ENCODE measurements at places on chromosomes 3 and 15.

GRCh38 chr3:14938954-14939353 is 8.4 kb upstream of the NR2C2 start:
- no peak for DNase-seq

DNA sequence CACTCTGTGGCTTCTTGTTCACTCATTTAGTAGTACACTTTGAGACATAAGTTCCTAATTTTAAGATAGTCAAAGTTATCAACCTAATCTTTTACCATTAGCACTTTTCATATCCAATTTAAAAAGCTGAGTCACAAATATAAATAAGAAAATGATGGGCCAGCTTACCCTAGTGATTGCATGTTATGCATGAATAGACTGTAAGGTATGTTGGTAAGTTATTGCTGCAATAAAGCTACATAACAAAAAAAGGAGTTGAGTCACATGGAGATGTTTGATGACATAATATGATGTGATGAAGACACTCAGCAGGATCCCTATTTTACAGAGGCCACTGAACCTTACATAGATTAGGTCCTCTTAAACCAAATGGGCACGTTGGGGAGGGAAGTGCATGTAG is 161.3 kb downstream of the OCA2 start:
- no peak for DNase-seq

DNA sequence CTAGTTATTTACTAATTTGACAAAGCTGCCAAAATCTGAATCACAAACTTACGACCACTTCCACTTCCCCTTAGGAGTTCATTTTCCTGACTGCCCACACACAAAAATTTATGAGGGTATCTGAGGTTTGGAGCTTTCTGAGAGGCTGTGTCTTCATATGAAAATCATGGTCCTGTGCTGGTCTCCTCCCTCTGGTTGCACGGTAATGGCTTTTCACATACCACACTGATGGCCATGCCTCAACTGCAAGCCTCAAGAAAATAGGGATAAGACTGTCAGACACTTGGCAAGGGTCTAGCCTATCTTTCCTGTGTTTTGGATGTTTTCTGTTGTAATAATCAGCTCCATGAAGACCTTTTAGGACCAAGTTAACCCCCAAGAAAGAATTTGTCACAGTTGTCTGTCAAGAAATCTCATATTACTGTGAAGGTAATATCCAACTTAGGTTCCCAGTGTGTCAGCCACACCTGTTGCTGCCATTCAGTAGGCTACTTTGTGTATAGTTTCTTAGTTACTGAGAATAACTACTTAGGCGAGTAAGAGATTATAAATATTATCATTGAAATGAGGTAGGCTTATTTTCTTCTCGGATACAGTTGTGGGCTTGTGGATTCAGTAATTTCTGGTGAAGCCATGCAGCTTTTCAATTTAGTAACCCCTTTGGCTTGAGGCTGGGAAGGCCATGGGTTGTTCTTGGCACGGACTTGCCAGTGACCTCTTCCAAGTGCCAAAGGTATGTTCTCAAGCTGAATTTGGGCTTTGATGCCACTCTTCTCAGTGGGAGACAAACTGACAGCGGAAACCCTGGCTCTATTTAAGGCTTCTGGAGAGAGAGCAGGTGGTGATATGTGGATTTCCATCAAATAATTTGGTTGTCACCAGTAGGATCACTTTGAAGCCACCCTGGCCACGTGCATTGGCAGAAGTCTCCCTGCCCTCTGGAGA is 101.1 kb downstream of the RYR3 start:
- DNase-seq = no peak

DNA sequence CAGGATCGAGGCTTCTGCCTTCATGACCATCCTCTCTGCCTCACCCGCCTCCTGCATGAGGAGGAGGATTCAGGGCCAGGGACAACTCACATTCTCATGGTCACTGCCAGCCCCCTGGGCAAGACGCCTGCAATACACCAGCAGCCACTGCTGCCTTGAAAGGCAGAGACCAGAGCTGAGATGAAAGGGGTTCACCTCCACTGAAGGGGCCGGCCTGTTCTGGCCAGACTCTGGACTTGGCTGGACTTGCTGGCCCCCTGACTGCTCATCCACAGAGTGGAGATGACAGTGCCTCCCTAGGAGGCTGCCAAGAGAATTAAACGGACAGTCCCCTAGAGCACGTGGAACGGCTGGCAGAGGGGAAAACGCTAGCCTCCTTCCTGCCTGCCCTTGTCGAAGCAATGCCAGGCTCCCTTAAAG is 35.2 kb downstream of the MGLL start:
- no peak for DNase-seq

- no peak for DNase-seq
Measured at GRCh38 chr15:94231723-94232468, 535 bp downstream of the MCTP2 start.

GRCh38 chr3:69357196-69357595 is 28.7 kb downstream of the FRMD4B start:
- no peak for DNase-seq

DNA sequence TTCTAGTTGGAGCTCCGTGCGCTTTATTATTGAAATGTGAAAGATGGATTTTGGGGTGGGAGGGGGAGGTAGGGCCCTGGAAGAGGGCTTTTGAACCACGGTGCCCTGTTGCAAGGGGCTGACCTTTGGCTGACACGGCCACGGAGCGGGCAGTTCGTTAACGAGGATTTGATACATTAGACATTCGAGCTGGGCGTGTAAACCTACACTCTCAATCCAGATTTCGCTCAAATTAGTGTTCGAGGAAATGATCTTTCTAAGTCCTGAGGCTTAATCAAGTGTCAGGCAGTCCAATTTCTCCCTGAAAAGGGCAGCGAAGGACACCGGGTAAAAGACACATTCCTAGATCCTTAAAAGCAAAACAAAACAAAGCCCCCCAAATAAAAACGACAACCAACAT is 13.0 kb downstream of the ZIC1 start:
- no peak for DNase-seq

DNA sequence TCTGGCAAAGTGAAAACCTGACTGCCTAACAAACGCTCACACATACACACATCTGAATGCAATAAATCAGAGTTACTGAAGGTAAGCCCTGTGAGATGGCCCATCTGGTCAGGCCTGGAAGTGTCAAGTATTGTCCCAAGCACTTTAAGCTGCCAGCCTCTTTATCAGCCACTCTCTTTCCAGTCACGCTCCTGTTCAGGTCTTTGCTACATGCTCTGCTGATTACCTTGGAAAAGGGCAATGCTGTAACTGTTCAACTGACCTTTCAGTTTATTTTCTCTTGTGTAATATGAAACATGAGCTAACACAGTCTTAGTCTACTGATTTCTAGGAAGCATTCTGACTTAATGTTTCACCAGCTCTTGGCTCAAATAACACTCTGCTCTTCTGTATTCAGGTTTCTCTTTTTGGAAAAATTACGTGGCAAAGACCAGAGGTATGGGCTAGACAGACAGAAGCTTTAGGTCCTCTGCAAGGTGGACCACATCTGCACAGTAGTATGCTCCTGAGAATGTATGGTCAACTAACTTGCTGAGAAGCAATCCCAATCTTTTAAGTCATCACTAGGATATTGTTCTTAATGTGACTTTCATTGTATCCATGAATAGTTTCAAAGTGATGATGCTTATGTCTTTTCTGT is 44.5 kb downstream of the GBE1 start:
- DNase-seq = no peak

- no peak for DNase-seq
Measured at GRCh38 chr3:149934524-149934923, 36.2 kb downstream of the PFN2 start.

- DNase-seq = no peak
Measured at GRCh38 chr3:194285024-194285849, 65.9 kb downstream of the CPN2 start.

DNA sequence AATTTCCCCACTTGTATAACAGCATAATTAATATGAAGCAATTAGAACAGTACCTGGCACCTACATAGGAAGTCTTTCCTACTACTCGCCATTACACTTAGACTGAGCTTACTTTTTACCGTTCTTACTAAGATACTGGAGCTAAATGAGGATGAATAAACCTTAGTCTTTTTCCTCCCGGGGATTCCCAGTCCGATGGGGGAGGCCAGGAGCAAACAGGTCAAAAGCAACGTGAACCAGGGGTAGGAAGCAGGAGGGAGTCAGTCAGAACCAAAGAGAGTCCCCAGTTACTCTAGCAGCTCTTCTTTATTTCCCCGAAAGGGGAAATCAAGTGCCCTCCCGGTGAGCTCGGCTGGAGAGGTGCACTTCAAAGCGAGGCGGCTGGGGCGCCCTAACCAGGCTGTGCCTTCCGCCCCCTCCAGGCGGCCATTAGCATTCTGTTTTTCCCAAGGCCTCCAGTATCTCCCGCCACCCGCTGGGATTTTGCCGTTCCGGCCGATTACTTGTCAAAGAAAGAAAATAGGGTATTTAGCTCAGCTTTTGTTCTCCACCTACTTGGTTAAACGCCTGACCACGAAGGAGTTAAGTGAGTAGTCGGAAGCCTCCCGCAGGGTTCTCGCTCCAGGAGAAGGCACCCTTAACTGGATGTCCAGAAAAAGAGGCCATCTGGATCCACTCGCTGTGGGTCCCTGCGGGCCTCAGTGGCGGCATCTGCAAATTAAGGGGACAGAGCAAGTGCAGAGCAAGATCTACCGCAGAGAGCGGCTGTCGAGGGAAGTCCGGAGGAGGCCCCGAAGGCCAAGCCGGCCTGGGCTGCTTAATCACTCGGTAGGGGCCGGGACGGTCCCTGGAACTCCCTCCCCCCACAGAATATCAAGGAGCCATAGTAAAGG is 6.3 kb upstream of the EOMES start:
- DNase-seq = no peak

- no peak for DNase-seq
Measured at GRCh38 chr3:50381383-50381782, 22.1 kb upstream of the TMEM115 start.

DNA sequence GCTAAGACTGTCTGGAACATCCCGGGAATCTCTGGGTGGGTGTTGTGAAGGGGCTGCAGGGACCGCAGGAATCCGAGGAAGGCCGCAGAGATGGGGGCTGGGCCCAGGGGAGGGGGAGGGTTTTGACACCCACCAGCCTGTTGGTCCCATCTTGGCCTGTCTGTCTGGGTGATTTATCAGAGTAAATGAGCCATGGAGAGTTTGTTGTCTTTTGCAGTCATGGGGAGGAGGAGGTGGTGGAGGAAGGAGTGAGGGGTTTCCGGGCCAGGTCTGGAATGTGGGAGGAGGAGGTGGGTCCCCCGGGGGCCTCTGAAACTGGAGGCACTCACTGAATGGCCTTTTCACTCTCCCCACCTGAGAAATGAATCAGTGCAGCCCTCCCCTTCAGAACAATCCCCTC is 11.5 kb downstream of the SEMA3F start:
- DNase-seq = no peak

- DNase-seq = no peak
Measured at GRCh38 chr3:60764870-60765269, 486.4 kb downstream of the FHIT start.

DNA sequence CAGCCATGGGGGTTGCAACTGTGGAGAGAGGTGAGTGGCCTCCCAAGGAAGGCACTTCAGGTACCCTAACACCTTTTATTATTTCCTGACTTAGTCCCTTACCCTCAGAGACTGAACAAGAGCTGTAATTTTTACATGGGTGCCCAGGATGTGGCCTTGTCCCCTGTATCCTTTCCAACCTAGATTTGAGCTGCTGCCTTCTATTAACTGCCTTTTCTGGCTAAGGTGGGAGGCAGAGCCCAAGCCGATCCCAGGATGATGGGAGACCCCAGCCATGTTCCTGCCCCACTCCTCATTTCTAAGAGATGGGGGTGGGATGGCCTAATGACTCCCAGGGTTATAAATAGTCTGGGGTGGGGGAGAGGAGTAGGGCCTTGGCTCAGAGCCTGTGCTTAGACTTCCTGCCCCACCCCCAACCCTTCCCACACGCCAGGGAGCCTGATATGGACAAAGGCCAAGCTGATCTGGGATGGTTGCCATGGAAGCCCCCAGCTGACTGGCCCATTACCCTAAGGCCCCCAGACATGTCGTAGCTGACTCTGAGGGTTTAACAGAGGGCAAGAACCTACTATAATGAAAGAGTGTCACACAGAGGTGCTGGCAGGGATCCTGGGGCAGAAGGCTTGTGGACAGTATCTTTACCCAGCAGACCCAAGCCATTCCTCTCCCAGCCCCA is 1.9 kb downstream of the KLHDC8B start:
- no peak for DNase-seq

DNA sequence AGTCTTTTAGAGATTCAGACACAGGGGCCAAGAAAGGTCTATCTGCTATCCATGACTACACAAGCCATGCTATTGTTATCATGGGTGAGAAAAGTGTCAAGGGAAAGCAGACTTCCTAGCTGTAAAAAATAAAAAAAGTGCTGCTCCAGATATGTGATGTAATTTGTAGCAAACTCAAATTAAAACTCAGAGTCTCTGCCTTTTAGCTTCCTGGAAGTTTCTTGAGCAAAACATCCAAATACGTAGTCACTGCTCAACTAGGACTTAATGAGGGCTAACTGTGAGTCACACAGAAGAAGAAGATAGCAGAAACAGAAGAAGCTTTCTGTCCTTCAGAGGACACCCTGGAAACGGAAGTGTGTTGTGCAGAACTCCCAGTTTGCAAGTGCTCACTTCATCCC is 393.4 kb upstream of the NR2F2 start:
- no peak for DNase-seq

DNA sequence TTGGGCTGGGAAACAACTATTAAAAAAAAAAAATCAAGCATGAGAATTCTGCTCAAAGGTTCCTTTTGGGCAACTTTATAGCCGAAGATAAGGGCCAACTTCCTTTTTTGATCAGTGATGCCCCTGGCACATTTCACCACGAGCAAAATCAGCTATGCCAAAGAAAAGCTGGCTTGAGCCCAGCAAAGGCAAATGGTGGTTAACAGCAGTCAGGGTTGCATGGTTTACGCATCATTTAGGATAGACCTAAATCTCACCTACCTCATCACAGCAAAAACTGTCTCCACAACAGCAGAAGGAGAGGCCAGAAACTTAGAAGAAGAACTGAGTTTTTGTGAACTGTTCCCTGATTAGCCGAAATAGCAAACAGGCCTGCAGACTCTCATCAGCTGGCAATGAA is 220.1 kb upstream of the CDIN1 start:
- no peak for DNase-seq

DNA sequence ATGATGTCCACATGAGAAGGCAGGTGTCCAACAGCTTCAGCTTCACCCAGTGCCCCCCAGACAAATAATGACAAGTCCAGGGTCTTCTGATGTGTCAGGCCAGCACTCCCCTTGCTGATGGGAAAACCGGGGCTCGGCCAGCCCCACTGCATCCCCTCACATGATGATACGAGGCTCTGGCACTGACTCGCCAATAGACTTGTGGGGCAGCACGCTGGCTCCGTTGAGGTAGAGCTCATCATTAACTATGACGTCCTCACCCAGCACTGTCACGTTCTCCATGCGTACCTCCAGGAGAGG is 2.1 kb upstream of the AMIGO3 start:
- no peak for DNase-seq

GRCh38 chr3:115848641-115849040 is 225.3 kb downstream of the GAP43 start:
- no peak for DNase-seq

DNA sequence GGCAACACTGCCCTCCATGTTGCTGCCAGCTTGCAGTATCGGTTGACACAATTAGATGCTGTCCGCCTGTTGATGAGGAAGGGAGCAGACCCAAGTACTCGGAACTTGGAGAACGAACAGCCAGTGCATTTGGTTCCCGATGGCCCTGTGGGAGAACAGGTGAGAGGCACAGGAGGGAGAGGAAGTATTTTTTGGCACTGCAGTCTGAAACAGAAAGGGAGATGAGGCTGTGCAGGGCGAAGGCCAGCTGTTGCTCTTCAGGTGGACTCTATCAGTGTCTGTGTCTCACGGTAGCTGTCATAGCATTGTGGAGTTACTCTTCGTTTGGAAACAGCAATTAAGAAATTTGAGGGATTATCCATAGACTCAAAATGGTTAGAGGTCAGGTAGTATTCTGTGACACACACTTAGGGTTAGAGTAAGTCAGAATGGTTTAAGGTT is 8.0 kb downstream of the NFKBIZ start:
- DNase-seq = no peak

Measured in iPS DF 6.9 (cell line).